ENCODE measurements at places on chromosomes 5 and 9. TPM values are rescaled to one million over a fixed set of nuclear protein-coding genes. Genes with fewer than 3 reads are reported as not detected.

Gene DAB2
- not detected for total RNA-seq

Gene KIF4B
- 0.05 TPM for total RNA-seq

Gene AJM1
- total RNA-seq = 5.8 TPM

Gene PCDHGA3
- not detected for total RNA-seq

Gene FBXO38
- 80.3 TPM for total RNA-seq

Gene STXBP1
- 32.9 TPM for total RNA-seq

Gene CEL
- 1.8 TPM for total RNA-seq

Gene IL31RA
- total RNA-seq = 0.80 TPM

Gene IFNA21
- total RNA-seq = not detected
